ENCODE measurements at places on chromosomes 16 and 17. TPM values are rescaled to one million over a fixed set of nuclear protein-coding genes. Genes with fewer than 3 reads are reported as not detected.

The TBC1D24 gene
- total RNA-seq = 11.0 TPM

The HYDIN gene
- total RNA-seq = under 0.01 TPM

The RFWD3 gene
- total RNA-seq = 39.3 TPM

The PMP22 gene
- 60.4 TPM for total RNA-seq

The KRTAP2-2 gene
- total RNA-seq = not detected

The TEDC2 gene
- 6.2 TPM for total RNA-seq

The PPP1R1B gene
- total RNA-seq = not detected

The NOD2 gene
- total RNA-seq = under 0.01 TPM

The TRIM16 gene
- total RNA-seq = 35.3 TPM

The ABCC3 gene
- 40.8 TPM for total RNA-seq

The GJD3 gene
- 0.39 TPM for total RNA-seq

The KRT33A gene
- not detected for total RNA-seq

The ZNF597 gene
- 1.5 TPM for total RNA-seq

The MARVELD3 gene
- not detected for total RNA-seq

The HEATR9 gene
- total RNA-seq = not detected

The PRDM7 gene
- not detected for total RNA-seq

The C16orf54 gene
- not detected for total RNA-seq

The NPIPA3 gene
- total RNA-seq = not detected

The CDRT15 gene
- total RNA-seq = not detected

The GLOD4 gene
- total RNA-seq = 32.3 TPM

The DHX58 gene
- total RNA-seq = 7.0 TPM

The HOXB9 gene
- total RNA-seq = 0.37 TPM

The GPR139 gene
- not detected for total RNA-seq

The ADCY9 gene
- total RNA-seq = 27.8 TPM

The CAPNS2 gene
- not detected for total RNA-seq

The KRT33B gene
- not detected for total RNA-seq

The KDM6B gene
- total RNA-seq = 5.1 TPM

The GLP2R gene
- not detected for total RNA-seq

The TSPAN10 gene
- 1.4 TPM for total RNA-seq

The ANKRD40CL gene
- total RNA-seq = not detected

The NPIPA8 gene
- not detected for total RNA-seq

The COX11 gene
- 59.4 TPM for total RNA-seq

The CORO6 gene
- 3.9 TPM for total RNA-seq

The TBC1D3I gene
- total RNA-seq = not detected

The ITGAL gene
- total RNA-seq = not detected

The CA4 gene
- not detected for total RNA-seq

The COG4 gene
- total RNA-seq = 45.6 TPM

The PRRT2 gene
- total RNA-seq = 0.73 TPM

The CLUH gene
- total RNA-seq = 76.1 TPM

The SRCIN1 gene
- total RNA-seq = not detected

The CCDC102A gene
- total RNA-seq = 8.1 TPM

The ABCA9 gene
- 22.7 TPM for total RNA-seq

The SULT1A1 gene
- total RNA-seq = 0.37 TPM

The TRPV2 gene
- total RNA-seq = 76.2 TPM

The CFAP97D1 gene
- total RNA-seq = under 0.01 TPM

The CDC6 gene
- 39.5 TPM for total RNA-seq

The CD300E gene
- not detected for total RNA-seq

The DOC2B gene
- not detected for total RNA-seq

The KRT222 gene
- 0.20 TPM for total RNA-seq

The GDPD3 gene
- 1.8 TPM for total RNA-seq
